Kidney epithelial cell (primary cell): ENCODE measurements at places on chromosomes 4 and X.

GRCh38 chr4:75834095-75834771, 68.0 kb downstream of the PPEF2 start:
- no peak for DNase-seq

DNA sequence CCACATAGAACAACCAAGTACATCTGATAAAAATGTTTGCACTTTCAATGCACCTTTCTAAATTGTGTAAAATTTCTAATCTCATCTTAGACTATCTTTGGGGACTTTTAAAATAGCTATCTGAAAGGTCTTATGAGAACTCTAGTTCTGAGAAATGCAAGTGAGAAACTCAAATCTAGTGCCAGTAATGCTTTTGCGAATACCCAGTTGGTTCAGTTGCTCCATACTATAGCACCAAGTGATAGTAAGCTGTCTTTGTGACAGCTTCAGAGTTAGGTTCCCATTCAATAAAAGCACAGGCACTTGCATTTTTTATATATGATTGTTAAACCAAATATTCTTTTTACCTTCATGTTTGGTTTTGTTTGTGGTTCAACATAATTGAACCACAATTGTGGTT, 4.5 kb upstream of the ITM2A start:
- no peak for DNase-seq

- DNase-seq, result no peak
Measured at GRCh38 chrX:105565856-105566255, 256.5 kb upstream of the NRK start.

- peak; percentile 96 for DNase-seq
Measured at GRCh38 chr4:72112514-72113156, 80.8 kb downstream of the NPFFR2 start.

GRCh38 chrX:117120700-117121099, 657.9 kb upstream of the CT83 start:
- no peak for DNase-seq

GRCh38 chrX:9114245-9114644, 80.3 kb upstream of the FAM9B start:
- no peak for DNase-seq

- no peak for DNase-seq
Measured at GRCh38 chr4:42150653-42151567, 1.5 kb downstream of the BEND4 start.

- DNase-seq, result no peak
Measured at GRCh38 chr4:133921280-133922195, 280.1 kb downstream of the PABPC4L start.

DNA sequence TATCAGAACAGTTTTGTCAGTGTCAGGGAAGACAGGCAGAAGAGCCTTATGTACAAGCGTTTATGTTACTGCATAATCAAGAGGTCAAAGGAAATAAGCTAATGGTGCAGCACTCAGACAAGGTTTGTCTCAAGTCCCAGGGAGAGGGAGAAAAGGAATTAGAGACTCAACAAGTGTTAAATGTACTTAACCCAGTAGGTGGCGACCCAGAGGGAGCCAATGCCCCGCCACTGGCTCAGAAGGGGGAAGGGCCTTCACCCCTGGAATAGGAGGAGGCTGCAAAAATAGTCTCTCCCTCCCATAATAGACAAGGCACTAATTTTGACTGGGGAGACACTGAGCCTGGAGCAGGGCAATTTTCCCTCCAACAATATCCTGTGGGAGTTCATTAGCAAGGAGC, 14.1 kb upstream of the PAPSS1 start:
- DNase-seq, result no peak

GRCh38 chr4:87698394-87698793, 48.3 kb downstream of the DMP1 start:
- DNase-seq, result no peak

DNA sequence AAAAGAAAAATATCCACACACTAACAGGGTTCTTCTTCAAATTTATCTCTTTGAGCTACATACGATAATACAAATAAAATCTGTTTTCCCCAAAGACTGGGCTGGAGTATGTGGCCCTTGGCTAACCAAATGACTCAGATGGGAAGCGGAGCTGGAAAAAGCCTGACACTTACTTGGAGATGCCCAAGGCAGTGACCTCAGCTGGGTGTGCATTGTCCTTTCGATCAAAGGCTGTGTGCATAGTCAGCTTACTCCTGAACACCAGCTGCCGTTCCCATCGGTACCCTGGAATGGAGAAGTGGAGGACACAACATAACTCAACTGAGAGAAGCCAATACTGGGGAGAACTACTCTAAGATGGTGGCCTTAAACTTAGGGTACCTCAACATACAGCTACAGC, 95.1 kb downstream of the CDS1 start:
- DNase-seq, result no peak

- DNase-seq, result no peak
Measured at GRCh38 chr4:4461850-4462249, 74.9 kb downstream of the NSG1 start.
